ENCODE measurements at places on chromosomes 12 and 14.

GRCh38 chr12:4567073-4567881, 5.3 kb downstream of the DYRK4 start:
- no peak for DNase-seq

DNA sequence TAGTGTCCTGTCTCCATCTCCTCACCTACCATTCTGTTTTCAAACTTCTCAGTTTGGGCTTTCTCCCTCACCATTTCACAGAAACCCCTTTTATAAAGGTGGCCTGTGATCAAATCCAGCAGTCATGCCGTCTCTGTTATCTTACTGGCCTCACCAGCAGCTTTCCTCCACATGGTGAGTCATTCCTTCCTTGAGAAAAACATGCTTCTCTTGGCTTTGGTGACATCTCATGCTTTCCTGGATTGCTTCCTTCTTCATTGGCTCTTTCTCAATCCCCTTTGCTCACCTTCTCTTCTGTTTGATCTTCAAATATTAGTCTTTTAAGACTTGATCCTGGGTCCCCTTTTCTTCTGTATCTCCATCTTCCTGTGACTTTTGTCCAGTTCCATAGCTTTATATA, 164.9 kb downstream of the ANO4 start:
- DNase-seq, result no peak

DNA sequence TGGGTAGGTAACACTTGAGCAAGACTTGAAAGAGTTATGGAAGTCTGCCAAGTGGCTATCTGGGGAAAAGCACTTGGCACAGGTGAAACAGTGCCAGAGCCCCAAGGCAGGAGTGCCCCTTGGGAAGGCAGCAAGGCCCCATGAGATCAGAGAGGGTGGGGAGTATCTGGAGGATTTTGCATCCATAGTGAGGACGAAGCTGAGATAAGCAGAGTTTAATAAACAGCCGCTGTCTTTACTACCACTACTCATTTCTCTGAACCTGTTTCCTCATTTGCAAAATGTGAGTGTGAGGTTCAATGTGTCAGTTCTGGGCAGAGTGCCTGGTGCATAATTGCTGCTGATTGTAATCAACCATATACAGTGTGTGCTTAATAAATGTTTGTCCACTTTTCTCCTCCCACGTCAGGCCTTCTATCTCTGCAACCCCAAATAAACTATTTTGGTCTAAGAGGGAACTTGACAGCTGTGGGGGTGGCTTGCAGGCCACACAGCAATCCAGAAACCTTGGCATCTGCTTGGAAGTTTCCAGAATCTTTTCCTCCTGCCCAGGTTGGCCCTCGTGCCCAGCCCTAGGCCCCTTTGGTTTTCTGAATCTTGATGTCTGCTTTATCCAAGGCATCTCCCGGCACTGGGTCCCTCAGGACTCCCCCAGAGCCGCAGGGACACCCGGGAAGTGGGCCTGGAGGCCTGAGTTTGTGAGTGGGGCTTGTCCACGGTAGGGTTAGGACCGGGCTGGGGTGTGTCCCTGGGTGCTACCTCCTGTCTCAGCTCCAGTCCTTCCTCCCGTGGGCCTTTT, 4.5 kb downstream of the ABCB9 start:
- DNase-seq, result no peak

- no peak for DNase-seq
Observed at GRCh38 chr14:27916326-27916725, 850.3 kb upstream of the FOXG1 start.

DNA sequence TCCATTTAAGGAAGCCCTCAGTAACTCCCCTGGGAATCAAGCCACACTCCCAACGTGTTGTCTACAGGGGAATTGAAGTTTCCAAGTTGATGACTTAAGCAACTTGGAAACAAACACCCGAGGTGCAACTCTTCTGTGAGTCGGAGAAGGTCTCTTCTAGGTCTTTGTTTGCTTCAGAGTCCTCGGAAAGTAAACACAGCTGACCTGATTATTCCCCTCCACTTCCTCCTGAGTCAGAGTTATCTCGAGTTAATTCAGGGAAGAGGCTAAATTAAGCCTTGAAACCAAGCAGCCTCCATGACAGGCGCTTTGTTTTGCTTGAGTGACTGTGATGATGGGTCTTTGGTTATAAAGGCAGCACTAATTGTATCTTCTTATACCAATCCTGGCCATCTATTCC, 41.8 kb downstream of the TUNAR start:
- DNase-seq, result no peak

DNA sequence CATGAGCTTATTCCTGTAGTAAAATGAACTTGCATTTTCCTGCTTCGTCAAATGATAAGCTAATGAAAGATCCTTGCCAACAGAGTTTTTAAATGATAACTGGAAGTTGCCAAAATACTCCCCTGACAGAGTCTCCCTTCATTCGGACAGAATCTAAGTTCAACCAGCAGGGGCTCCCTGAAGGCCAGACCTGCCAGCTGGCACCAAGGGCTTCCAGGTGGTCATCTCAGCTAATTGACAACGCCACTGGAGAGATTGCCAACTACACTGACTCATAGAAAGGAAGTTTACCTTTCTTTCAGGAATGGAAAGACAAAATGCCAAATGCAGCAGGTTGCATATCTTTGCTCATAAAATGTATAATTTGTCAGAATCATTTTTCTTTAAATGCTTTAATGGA, 462.8 kb downstream of the GXYLT1 start:
- DNase-seq, result no peak

GRCh38 chr12:92701441-92701840, 1.3 kb upstream of the PLEKHG7 start:
- DNase-seq, result no peak

GRCh38 chr12:6341417-6342139, at the start of gene TNFRSF1A:
Gene TNFRSF1A, minus strand, starts transcription at chr12:6342076. Its CDS starts 262 bp downstream, at chr12:6341814.
- no peak for DNase-seq

DNA sequence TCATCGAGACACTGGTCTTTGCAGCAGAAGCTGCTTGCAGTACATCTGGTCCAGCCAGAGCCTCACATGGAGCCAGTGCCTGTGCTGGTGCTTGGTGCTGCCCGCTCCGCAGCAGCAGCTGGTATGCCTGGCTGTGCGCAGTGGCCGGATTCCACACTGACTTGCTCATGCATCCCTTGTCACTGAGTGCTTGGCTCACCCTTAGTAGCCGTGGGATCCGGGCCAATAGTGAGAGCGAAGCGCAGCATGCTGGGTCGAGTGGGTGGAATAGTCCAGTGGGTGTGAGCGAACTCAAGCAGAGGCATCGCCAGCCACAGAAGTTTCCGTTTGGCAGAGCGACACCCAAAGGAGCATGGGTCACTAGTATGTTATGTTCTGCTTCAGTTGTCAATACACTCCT, 10.1 kb upstream of the FBXO33 start:
- DNase-seq, result no peak

GRCh38 chr14:77305696-77306095, 15.0 kb downstream of the POMT2 start:
- no peak for DNase-seq

GRCh38 chr12:82673698-82674097, 13.0 kb upstream of the TMTC2 start:
- no peak for DNase-seq

GRCh38 chr14:73225496-73225895, 11.8 kb upstream of the PAPLN start:
- DNase-seq, result no peak

DNA sequence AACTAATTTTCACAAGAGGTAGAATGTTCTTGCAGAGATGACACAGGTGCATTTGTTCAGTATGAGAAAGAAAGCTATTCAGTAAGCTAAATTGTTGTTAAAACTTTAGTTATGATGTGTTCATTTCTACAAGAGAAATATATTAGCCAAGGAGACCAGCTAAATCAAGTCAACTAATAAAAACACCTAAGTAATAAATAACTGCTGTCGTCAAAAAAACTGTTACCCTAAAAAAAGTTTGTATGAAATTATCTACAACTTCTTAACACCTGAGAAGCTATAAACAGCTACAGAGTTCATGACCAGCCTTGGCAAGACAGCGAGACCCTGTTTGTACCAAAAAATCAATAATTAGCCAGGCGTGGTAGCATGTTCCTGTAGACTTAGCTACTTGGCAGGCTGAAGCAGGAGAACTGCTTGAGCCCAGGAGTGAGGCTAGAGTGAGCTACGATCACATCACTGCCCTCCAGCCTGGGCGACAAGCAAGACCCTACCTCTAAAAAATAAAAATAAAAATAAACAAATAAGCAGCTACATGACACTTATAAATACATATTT, 67.6 kb upstream of the AP4S1 start:
- no peak for DNase-seq

- DNase-seq, result no peak
Observed at GRCh38 chr14:30748343-30748742, 126.0 kb upstream of the COCH start.

DNA sequence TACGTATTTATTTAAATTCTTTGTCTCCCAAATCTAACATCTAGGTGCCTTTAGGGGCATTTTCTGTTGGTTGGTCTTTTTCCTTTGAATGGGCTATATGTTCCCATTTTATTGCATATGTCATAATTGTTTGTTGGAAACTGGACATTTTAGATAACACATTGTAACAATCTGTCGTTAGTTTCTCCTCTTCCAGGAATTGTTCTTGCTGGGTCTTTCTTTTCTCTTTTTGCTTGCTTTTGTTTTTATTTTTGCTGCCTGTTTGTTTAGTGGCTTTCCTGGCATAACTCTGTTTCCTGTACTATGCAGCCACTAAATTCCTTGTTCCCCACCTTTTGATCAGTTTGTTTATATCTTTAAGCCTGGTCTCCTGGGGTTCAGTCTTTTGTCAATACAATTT, 244.3 kb upstream of the RTL1 start:
- DNase-seq, result no peak

DNA sequence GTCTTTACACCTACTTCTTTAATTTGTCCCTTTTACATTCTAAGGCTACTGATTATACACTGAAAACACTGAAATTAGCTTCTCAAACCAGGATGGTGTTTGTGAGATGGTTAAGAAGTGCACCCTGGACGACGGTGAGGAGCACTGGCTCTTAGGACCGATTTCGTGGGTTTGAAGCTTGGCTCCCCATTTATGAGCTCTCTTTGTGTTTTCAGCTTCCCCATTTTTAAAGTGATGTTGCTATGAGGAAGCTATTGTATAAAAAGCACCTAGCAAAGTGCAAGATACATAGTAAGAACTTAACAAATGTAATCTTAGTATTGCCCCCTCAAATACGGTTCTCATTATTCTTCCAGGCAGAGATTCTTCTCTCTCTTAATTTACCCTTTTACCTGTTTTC, 4.7 kb downstream of the NFYB start:
- no peak for DNase-seq

DNA sequence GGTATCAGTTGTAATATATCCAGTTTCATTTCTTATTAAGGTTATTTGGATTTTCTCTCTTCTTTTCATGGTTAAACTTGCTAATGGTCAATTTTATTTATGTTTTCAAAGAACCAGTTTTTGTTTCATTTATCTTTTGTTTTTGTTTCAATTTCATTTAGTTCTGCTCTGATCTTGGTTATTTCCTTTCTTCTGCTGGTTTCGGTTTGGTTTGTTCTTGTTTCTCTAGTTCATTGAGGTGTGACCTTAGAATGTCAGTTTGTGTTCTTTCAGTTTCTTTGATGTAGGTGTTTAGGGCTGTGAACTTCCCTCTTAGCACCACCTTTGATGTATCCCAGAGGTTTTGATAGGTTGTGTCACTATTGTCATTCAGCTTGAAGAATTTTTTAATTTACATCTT, 145.6 kb upstream of the SLCO1B1 start:
- no peak for DNase-seq

DNA sequence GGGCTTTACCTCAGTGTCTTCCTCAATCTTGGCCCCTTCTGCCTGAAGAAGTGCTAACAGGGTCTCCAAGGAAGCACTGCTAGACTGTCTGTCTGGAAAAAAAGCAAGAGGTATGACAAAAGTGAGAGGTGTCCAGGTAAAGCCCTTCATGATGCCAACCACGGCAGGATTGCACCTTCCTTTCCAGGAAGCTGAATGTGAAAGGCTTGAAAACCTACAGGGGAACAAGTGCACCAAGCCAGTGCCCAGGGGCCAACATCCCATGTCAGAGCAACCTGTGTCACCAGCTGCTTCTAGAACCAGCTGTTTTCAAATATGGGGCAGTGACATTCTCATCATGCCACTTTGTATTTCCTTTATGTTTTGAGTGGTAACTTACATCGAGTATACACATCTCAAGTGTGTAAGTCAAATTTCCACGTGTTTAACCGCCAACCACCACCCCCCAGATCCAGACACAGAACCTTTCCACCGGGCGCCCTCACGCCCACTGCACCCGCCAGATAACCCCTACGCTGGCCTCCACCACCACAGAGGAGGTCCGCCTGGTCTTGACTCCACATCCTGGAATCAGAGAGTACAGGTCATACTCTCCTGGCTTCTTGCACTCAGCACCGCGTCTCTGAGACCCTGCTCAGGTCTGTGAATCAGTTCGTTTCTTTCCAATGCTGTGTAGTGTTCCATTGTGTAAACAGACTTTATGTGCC, 27.3 kb downstream of the VPS37B start:
- no peak for DNase-seq

DNA sequence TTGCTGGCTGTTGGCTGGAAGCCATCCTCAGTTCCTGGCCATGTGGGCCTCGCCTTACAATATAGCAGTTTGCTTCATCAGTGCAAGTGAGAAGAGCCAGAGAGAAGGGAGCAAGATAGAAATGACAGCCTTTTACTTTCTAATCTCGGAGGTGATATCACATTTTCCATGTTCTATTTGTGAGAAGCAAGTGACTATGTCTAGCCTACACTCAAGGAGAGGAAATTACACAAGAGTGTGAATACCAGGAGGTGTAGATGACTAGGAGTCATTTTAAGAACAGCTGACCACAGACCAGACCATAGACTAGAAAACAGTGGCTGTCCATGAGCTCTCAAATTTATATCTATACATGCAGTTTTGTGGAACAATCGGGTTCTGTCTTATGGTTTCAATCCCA, 163.0 kb upstream of the NRXN3 start:
- no peak for DNase-seq

DNA sequence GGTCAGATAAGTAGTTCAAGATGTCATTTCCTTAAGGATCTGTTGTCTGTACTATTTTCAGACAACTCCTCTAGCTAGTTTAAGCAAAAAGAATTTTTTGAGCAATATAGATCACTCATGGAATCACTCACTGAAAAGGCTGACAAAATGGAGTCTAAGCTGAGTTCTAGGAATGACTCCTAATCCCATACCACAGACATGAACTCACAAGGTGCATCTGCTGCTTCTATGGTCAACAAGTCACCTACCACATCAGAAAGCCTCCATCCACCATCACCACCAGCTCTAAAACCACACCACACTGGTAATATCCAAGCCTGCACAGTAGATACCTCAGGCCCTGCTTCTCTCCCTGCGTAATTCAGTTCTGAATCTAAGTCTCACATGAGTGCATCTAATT, 33.0 kb downstream of the PWP1 start:
- no peak for DNase-seq

- DNase-seq, result no peak
Observed at GRCh38 chr12:50313256-50313931, 30.1 kb upstream of the LIMA1 start.

Data from stimulated activated CD8-positive, alpha-beta memory T cell treated with anti-CD3 and anti-CD28 coated beads, Interleukin-2, amount 100 ng/mL, for 1 hour (primary cell).